ENCODE measurements at places on chromosomes 6 and 20. TPM values are rescaled to one million over a fixed set of nuclear protein-coding genes. Genes with fewer than 3 reads are reported as not detected.
A peak's percentile ranks its signal among the peaks of the same experiment; 100 is the strongest.

DNA sequence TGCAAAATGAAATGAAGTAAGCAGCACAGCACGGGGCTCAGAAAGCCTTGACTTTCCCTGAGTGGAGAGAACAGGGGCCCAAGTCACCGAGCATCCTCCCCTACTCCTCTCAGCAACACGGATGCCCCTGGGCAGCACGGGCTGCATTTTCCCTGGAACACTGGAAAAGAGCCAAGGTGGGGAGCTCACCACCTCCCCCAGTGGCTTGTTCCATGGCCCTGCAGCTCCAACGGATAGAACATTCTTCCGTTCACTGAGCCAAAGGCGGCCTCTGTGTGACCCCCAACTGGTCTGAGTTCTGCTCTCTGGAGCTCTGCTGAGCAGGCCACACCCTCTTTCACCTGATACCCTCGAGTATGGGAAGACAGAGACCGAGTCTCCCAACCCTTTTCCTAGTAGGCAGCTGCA lies 20.8 kb upstream of the EMILIN3 start:
- no peak overlapping the region for H3K4me3 ChIP-seq
- peaks cover 4% of the 10 kb centered on the region for H3K27me3 ChIP-seq
- H3K36me3 ChIP-seq, result no peaks in the 10 kb centered on the region
- no peak for DNase-seq
- no peak overlapping the region for H3K27ac ChIP-seq

GRCh38 chr6:167412506-167412905 lies 87.6 kb downstream of the TTLL2 start:
- H3K27me3 ChIP-seq, result no peaks in the 10 kb centered on the region
- peak; percentile 88 for DNase-seq
- no peaks in the 10 kb centered on the region for H3K4me1 ChIP-seq
- no peaks in the 10 kb centered on the region for H3K36me3 ChIP-seq

Gene PEX7
- total RNA-seq, result 6.1 TPM

Gene CRISP3
- 19.2 TPM for total RNA-seq

Gene KCNK5
- 16.7 TPM for total RNA-seq

Gene CPXM1
- 19.4 TPM for total RNA-seq

Gene HCRTR2
- total RNA-seq, result not detected

Measured in vagina (tissue), 2 donors.